ENCODE measurements at places on chromosomes 13 and 19. TPM values are rescaled to one million over a fixed set of nuclear protein-coding genes. Genes with fewer than 3 reads are reported as not detected.
A peak's percentile ranks its signal among the peaks of the same experiment; 100 is the strongest.

KRTDAP gene
- 0.88 TPM for polyA plus RNA-seq

IFT88 gene
- polyA plus RNA-seq = 0.91 TPM

OR7D2 gene
- polyA plus RNA-seq = 0.06 TPM

PGLYRP2 gene
- polyA plus RNA-seq = not detected

CTXN1 gene
- polyA plus RNA-seq = 16.4 TPM

- no peak for DNase-seq
Observed at GRCh38 chr13:98386637-98387036, 190.3 kb downstream of the STK24 start.

DNA sequence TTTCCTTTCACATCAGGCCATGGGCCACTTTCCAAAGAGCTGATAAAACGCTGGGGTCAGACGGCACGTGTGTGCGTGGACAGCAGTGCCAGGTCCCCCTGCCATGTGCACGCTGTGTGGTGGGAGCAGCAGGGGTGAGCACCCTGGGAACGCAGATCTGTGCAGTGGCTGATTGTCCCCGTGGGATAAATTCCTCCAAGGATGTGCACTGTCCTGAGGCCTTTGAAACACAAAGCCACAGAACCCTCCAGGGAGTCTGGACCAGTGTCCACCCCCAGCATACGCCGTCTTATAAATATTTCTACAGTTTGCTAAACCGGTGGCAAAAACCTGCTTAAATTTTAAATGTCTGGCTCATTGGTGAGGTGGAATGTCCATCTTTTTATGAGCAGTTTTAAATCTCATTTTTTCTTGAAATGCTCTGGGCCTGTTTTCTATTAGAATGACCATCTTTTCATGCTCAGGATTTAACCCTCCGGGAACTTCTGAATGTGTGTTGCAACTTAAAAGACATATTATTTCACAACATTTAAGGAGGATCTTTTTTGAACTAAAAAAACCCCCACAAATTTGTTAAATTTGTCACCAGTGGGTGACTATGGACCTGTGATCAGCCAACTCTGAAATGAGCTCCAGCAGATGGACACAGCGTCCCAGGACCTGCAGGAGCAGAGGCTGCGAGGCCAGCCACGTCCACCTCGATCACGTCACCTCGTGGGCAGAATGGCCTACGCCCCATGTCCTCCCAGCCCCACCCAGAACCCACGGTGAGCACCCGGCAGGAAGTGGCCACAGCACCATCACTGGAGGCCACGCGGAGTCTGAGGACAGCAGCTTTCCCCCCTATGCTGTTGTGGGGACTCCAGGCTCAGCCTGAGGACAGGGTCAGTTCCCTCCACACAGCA is 68.6 kb downstream of the RASA3 start:
- DNase-seq = no peak

- no peak for DNase-seq
Observed at GRCh38 chr13:79999601-80000000, 341.3 kb downstream of the SPRY2 start.

- DNase-seq = peak; percentile 91
Observed at GRCh38 chr19:294946-295686, 3.9 kb upstream of the PLPP2 start.

GRCh38 chr19:35966771-35967170 is 28.2 kb upstream of the SDHAF1 start:
- DNase-seq = no peak

DNA sequence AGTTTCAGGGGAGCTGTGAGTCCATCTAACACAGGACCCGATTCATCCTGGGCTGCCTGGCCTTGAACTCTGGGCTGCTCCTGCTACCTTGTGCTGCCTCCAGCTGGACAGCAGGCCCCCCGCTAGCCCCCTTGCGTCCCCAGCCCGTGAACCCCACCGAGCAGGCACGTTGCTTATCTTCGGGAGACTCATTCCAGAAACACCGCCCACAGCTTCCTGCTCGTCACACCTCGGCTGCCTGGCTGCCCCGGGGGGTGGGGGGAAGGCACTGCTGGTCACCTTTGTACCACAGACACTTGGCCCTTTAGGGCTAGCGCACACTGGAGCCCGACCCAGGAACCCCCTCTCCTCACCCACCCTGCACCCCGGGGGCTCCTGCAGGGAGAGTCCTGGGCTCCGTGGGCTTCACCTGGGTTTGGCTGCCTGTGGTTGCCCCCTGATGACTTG is 48.1 kb downstream of the CRTC1 start:
- no peak for DNase-seq

GRCh38 chr13:86757236-86757978 is 913.8 kb upstream of the SLITRK5 start:
- peak; percentile 45 for DNase-seq

DNA sequence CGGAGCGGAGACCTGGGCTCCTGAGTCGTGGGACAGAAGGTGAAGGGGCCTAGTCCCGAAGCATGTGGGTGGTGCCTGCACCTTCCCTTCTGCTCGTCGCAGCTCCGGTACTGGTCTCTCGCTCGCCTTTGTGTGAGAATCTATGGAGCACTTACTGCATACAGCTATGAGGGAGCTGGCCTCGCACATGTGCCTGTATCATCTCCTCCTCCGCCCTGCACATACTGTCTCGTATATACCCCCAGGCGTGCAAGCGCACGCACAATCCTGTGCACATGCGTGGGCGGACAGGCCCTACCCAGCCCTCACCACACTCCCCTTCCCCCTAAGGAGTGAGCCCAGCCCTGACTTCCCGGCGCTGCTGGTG is 8.7 kb downstream of the PIK3R2 start:
- DNase-seq = no peak

DNA sequence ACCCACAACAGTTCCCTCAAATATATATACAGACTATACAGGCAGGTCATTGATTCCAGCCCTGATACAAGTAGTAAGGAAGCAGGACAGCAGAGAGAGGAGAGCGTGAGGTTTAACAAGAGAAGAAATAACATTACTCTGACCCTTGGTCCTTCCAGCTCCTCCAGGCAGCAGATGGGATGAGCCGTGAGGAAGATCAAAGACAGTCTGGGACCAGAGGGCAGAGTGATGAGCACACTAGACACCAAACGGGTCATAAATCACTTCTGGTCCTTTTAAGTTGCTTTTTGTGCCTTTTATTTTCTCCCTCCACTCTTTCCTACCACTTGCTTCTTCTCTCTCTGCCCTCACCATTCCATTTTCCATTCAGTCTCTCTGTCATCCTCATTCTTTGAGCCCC is 16.9 kb upstream of the MICU2 start:
- no peak for DNase-seq

DNA sequence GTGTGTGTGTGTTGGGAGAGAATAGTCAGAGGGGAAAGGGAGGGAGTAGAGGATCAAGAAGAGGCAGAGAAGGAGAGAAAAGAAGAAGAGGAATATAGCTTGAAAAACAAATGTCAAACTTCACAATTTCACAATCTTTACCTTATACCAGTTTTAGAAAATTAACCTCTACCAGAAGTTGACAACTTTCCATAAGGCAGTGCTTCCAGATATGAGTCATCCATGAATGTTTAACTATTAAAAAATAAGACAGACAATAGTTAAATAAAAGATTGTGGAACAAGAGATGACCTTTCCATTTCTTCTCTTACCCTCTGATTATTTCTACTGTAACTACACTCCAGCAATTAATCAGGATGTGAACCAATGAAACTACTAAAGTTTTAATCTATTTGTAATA is 229.4 kb downstream of the ITGBL1 start:
- DNase-seq = no peak

DNA sequence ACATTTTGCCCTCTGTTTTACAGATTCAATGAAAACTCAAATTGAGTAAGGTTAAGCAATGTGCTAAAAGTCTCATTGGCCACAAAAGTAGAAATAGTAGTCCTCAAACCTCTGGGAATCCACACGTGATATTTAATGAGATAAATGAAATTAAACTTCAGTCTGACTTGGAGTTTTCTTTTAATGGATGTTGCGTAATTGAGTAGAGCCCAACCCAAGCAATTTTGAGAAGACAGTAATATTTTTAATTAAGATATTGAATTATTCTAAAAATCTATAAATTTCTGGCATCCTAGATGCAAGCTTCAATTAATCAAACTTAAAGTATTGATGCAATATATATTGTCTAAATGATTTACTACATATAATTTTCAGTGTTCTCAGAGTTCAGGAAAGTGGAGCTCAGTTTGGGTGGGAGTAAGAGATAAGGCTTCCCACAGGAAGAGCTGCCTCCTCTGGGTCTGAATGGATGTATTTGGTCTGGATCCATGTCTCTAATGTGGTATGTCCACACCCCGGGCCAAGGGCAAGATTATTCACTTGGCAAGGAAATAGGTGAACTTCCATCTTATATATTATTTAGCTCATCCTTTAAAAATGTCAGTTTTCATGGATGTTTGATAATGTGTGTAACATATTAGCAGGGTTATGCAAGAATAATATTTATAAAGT is 6.9 kb downstream of the MBNL2 start:
- DNase-seq = no peak

GRCh38 chr19:48681127-48681470 is 8.3 kb upstream of the NTN5 start:
- DNase-seq = no peak

- DNase-seq = peak; percentile 19
Observed at GRCh38 chr13:45833663-45834375, 17.7 kb downstream of the SIAH3 start.

GRCh38 chr19:44530777-44531176 is 1.3 kb upstream of the CEACAM20 start:
- no peak for DNase-seq

- no peak for DNase-seq
Observed at GRCh38 chr13:97491452-97491851, 57.5 kb downstream of the RAP2A start.

DNA sequence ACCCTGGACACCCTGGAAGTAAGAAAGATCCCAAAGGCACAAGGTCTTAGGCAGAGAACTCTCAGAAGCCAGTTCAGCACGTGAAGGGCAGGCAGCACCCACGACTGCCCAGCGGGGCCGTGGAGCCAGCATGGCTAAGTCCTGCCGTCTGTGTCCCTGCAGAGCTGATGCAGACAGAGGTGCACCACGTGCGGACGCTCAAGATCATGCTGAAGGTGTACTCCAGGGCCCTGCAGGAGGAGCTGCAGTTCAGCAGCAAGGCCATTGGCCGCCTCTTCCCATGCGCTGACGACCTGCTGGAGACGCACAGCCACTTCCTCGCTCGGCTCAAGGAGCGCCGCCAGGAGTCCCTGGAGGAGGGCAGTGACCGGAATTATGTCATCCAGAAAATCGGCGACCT is 44.8 kb downstream of the PEX11G start:
- no peak for DNase-seq

DNA sequence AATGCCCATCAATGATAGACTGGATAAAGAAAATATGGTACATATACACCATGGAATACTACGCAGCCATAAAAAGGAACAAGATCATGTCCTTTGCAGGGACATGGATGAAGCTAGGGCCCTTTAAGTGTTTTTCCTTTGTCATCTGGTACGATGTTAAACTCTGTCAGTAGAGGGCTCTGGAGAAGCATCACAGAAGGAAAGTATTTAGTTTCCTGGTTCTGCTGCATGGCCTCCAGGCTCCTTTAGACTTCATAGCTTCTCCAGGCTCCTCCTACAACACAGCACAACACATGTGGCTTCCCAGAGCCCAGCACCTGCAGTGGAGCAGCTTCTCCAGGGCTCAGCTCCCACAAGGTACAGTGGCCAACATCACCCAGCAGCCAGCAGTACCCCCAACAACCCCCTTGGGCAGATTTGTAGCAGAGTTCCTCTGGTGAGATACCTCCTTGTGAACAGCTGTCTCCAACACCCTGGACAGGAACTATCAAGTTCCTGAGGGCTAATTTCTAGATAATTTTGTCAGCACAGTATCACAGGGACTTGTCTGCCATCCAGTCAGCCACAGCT is 63.4 kb downstream of the KCTD12 start:
- no peak for DNase-seq

DNA sequence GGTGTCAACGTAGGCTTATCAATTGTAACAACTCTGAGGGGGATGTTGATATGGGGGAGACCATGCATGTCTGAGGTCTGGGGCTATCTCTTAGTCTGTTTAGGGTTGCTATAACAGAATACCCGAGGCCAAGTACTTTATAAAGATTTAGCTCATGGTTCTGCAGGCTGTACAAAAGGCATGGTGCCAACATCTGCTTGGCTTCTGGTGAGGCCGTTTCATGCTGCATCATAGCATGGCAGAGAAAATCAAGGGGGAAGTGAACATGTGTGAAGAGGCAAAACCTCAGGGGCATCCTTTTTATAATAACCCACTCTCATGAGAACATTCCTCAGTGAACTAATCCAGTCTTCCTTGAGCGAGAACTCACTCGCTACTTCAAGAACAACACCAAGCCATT is 353.8 kb downstream of the ENOX1 start:
- no peak for DNase-seq

DNA sequence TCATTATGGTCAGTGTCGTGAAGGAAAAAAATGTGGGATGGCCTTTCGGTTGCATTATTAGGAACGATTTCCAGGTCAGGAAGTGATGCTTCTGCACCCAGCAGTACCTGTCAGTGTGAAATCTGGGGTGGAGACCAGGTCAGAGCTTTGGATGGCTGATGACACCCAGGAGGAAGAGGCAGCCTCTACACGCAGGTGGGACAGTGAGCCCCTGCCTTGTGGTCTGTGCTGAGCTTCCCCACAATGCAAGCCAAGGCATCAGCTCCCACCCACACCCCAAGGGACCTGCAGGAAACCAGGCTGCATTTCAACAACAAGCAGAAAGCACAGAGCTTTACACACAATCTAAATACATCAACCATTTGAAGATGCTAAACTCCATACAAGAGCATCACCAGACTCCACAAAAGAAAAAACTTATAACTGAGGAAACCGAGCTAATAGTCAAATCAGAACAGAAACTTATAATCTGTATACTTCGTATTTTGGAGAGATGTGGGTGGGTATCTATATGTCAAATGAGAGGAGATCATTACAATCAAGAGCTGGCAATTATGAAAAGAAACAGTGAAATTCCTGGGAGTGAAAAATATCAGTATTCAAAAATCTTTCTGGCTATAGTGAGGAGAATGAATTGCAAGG is 130.1 kb downstream of the ZDHHC20 start:
- no peak for DNase-seq

DNA sequence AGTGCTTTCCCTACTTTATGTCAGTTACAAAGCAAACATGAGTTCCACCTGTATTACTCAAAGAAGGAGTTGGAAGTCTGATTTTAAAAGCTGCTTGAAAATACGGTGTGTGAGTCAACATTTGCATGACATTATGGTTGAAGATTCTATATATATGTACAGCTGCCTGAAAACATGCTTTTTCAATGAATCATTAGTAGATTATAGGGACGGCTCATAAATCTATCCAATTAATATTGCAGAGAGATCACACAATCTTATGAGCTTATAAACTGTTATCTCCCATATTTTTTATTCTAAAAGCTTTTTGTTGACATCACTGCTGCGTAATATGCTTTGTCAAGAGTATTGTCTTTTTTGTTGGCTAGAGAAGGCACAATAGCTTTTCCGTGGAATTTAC is 873.8 kb downstream of the SLITRK6 start:
- DNase-seq = no peak
